NCI-H526 treated with DMSO at 0.1 percent for 48 hours (cell line): ENCODE measurements at places on chromosomes 12 and 14.

DNA sequence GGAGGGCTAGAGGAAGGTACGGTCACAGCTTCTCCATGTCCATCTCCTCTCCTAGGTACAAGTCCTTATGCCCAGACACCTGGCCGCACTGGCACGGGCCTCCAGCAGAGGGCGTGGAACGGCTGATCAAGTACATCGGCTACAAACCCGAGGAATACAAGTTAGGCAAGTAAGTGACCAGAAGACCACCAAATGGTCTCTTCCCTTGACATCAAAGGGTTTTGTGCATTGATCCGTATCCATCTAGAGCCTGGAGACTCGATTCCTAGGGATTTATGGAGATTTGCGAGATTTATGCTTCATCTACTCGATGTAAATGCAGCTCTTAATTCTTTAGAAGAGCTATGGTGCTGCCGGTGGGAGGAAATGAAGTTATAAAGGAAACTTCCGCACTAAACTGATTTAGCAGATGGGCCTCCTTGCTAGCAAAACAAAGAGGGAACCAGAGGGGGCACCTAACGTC is 44.2 kb downstream of the KCTD10 start:
- DNase-seq, result peak; percentile 57

GRCh38 chr12:8549381-8549780 is 8.7 kb upstream of the CLEC4E start:
- no peak for DNase-seq

DNA sequence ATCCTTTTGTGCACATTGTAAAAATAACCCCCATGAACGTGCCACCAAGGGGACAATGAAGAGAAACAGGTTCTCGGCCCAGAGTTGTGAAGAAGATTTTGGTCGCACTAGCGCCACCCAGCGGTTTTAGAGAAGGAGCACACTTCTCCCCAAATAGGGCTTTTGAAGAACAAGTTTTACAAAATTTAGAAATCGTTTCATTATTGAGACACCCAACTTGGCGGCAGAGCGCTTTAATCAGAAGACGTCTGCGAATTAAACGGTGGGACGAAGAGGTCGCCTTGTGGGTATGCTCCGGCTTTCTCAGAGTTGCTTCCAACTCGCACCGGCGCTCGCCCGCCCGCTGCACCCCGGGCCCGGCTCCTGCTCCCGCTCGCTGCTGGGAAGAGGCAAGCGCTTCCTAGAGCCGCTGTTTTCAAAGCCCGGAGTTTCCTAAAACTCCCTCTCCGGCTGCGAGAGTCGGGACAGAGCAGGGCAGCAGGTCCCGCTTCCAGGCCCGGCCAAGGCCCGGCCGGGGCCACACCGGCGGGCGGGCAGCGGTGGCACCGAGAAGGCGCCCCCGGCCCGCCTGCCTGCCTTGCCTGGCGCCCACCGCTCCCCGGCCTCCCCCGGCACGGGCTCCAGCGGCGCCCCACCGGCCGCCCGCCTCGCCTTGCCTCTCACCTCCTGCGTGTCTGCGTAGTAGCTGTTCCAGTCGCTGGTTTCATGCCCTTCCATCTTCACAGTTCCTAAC is 645 bp downstream of the FOXA1 start:
- DNase-seq, result peak; percentile 89

- DNase-seq, result no peak
These were observed 53.9 kb upstream of the CEP83 start for GRCh38 chr12:94513527-94513926.

DNA sequence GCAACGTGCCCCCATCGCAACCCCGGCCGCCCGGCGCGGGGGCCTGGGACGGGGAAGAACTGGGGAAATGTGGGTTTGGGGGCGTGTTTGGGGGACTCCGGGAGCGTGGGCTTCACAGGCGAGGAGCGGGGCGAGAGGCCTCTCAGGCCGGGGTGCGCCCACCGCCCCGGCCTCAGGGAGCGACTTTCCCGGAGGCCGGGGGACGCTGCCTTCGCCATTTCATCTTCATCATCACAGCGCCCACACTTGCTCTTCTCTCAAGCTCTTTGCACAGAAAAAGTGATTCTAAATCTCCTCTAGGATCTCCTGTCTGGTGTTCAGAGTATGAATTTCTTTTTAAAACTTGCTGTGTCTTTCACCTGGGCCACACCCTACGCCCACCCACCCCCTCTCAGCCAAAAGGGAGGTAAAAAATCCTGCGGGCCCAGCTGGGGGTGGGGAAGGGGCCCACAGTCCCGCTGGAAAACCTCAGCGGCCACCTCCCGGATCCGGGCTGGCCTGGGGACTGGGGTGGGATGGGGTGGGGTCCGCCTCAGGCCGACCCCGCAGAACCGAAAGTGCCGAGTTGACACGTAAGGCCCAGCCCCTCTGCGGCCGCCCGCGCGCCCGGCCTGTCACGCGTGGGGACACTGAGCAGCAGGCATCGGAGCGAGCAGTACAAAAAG is 7.4 kb downstream of the CDKN1B start:
- peak; percentile 23 for DNase-seq

GRCh38 chr14:68741477-68741791 is 51.4 kb downstream of the ZFP36L1 start:
- no peak for DNase-seq

DNA sequence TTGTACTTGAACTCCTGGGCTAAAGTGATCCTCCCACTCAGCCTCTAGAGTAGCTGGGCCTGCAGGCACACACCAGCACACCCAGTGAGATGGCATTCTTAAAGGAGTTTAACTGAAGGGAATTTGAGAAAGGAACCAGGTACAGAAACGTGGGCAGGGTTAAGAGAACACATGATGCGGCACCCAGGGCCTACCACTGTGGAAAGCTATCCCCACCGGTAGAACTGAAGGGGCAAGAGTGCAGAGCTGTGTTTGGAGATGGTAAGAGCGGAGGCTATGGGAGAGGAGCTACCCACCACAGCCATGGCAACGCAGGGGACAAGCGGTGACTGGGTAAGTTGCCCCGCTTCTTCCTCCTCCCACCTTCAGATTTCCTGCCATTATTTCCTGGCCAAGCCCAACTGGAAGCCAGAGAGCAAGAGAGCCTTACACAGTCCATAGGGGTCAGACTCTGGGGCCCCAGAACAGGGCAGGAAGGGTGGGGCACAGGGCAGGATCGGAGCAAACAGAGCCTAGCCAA is 46.5 kb downstream of the SOCS2 start:
- no peak for DNase-seq

GRCh38 chr12:105506678-105507310 is 176.3 kb downstream of the C12orf75 start:
- no peak for DNase-seq

- no peak for DNase-seq
These were observed 21.2 kb downstream of the TDG start for GRCh38 chr12:103986829-103987228.

DNA sequence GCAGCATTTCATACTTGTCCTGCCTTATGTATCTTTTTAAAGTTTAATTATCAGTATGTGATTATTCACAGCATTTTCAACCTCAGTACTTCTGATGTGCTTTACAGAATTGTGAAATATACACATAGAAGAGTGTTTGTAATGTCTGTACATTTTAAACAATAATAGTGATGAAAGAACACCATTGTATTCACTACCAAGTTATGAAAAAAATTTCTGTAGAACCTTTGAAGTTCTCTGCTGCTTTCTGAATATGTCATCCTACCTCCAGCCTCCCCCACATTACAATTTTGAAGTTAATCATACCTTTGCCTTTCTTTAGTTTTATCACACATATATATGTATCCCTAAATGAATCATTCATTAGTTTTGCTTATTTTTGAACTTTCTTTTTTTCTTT is 24.8 kb downstream of the FRMD6 start:
- DNase-seq, result no peak
